ENCODE measurements at places on chromosomes 5 and 9. TPM values are rescaled to one million over a fixed set of nuclear protein-coding genes. Genes with fewer than 3 reads are reported as not detected.

The PCDHB4 gene
- 0.02 TPM for total RNA-seq

The FOXD4L4 gene
- total RNA-seq, result 0.04 TPM

The PDZD2 gene
- 0.65 TPM for total RNA-seq

The SLC46A2 gene
- not detected for total RNA-seq

The SLC1A3 gene
- 0.08 TPM for total RNA-seq

The ZBED3 gene
- 4.2 TPM for total RNA-seq

The PNPLA7 gene
- 0.71 TPM for total RNA-seq

The CCL27 gene
- total RNA-seq, result not detected

The SPATA31A3 gene
- not detected for total RNA-seq

The PCDHGA7 gene
- total RNA-seq, result 0.95 TPM

The FCN2 gene
- not detected for total RNA-seq

The NMUR2 gene
- 0.22 TPM for total RNA-seq

The C5orf52 gene
- total RNA-seq, result not detected

The TMEM215 gene
- total RNA-seq, result not detected

The C5orf58 gene
- not detected for total RNA-seq

The SPATA6L gene
- total RNA-seq, result 1.9 TPM

The CDO1 gene
- total RNA-seq, result not detected

The SPINK4 gene
- not detected for total RNA-seq

The CDH9 gene
- total RNA-seq, result not detected

The ACTL7B gene
- total RNA-seq, result not detected

The CSF1R gene
- 0.35 TPM for total RNA-seq

The ELOVL7 gene
- 13.5 TPM for total RNA-seq

The ZNF484 gene
- total RNA-seq, result 2.1 TPM

The FUT7 gene
- total RNA-seq, result 0.05 TPM

The GRM6 gene
- total RNA-seq, result not detected

The CORO2A gene
- total RNA-seq, result 1.6 TPM

The CMYA5 gene
- 0.09 TPM for total RNA-seq

The TMEM8B gene
- total RNA-seq, result 4.5 TPM

The OR1J2 gene
- total RNA-seq, result not detected

The CTNND2 gene
- 0.04 TPM for total RNA-seq

The MYMK gene
- total RNA-seq, result not detected

The FOXD4L5 gene
- total RNA-seq, result 0.05 TPM

The GLRA1 gene
- not detected for total RNA-seq

The SOX30 gene
- total RNA-seq, result not detected

The KCTD16 gene
- total RNA-seq, result not detected

The PPP3R2 gene
- total RNA-seq, result not detected

The MPDZ gene
- 12.2 TPM for total RNA-seq

The LMX1B gene
- total RNA-seq, result 1.8 TPM

The ANKRD18B gene
- total RNA-seq, result 4.0 TPM

The IDNK gene
- 7.9 TPM for total RNA-seq

The TRIM32 gene
- 24.2 TPM for total RNA-seq

The PCDHA12 gene
- total RNA-seq, result 2.8 TPM

The SGCD gene
- total RNA-seq, result 4.1 TPM

The WHRN gene
- 7.4 TPM for total RNA-seq

The RNF224 gene
- total RNA-seq, result 0.25 TPM

The AK6 gene
- total RNA-seq, result 51.9 TPM

The DDX4 gene
- 0.05 TPM for total RNA-seq

The MARVELD2 gene
- total RNA-seq, result 2.7 TPM

Measured in A549 treated with dexamethasone at 1 μM for 4 hours (cell line).